ENCODE measurements at places on chromosomes 16 and 17.

DNA sequence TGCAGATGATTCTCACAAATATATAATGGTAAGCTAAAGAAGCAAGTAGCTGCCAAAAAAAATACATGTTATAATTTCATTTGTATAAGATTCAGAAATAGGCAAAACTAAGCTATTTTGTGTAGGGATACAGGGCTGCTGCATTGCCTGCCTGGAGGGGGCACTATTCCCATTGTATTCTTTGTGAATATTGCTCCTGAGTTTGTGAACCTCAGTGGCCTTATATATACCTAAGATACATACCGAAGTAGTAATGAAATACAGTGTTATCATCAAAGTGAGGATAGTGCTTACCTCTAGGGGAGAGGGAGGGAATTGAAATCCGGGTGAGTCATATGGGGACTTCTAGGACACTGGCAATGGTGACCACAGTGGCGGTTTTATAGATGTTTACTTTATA, 53.5 kb downstream of the C17orf58 start:
- no peak for DNase-seq

- no peak for DNase-seq
These were observed 498 bp upstream of the PLEKHG4 start for GRCh38 chr16:67278773-67279295.

DNA sequence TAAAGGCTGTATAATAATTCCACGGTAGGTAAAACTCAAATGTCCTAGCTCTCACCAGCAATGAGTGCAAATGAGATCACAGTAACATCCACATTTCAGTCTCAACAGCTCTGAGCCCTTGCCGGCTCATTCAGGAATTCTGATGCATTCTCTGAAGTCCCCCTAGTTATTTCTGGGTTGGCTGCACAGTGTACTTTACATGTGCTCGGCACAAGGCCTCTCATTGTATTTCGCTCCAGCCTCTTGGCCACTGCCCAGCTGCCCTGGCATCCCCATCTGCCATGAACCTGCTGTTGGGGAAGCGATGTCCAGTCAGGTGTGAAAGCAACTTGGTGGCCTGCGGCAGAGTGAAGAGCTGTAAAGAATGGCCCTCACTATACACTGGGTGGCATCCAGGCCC, 14.3 kb downstream of the PRCD start:
- no peak for DNase-seq

DNA sequence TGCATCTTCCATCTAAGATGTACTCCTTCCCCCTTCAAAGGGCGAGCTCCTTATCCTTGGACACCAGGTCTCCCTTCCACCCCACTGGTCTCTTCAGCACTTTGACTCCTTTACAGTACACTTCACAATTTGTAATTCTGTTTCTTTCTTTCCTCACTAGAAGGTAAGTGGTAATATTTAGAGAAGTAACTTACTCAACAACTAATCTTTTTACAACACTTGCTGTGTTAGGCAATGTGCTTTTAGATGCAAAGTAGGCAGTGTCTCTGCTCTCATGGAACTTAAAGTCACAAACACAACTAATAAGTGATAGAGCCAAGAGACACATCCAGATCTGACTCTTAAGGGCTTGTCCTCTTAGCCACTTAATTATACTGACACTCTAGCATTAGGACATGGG, 6.4 kb downstream of the SIAH1 start:
- DNase-seq = no peak

- DNase-seq = no peak
These were observed 166.7 kb downstream of the CPPED1 start for GRCh38 chr16:12637002-12637401.

DNA sequence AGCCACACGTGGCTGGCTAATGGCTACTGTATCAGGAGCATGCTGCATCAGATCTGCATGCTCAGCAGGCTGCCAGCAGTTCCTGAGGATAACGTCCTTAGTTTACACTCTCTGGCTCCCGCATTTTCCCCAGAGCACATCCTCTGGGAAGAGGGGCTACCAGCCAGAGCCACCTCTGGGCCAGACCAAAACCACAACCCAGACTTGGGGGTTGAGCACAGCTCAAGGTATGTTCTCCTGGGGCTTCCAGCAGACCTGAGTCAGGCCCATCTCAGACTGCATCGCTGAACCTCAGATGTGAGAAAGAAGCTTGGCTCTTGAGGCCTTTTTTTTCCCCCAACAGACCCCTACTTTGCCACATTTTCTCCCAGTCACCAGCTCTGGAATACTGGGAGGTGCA, 23.7 kb upstream of the WSCD1 start:
- DNase-seq = no peak

DNA sequence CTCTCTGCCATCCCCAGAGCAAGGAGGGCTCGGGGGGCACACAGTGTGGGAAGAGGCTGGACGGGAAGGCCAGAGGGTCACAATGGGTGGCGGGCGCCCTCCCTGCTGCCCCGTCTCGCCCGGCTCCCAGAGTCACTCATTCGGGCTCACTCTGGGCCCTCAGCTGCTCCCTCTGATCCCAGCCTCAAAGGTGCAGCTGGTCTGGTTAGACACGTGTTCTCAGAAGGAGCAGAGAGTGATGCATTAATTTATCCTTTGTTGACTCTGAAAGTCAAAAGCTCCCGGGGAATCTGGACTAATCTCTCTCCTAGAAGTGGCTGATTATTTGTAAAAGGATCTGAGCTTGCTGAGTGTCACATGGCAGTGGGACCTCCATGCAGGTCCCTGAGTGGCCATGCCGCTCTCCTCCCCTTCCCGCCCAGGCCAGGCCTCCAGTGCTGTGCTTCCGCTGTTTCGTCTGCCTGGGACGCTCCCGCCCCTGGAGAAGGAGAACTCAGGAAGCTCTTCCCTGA, 87.5 kb downstream of the SEC14L1 start:
- DNase-seq = no peak

DNA sequence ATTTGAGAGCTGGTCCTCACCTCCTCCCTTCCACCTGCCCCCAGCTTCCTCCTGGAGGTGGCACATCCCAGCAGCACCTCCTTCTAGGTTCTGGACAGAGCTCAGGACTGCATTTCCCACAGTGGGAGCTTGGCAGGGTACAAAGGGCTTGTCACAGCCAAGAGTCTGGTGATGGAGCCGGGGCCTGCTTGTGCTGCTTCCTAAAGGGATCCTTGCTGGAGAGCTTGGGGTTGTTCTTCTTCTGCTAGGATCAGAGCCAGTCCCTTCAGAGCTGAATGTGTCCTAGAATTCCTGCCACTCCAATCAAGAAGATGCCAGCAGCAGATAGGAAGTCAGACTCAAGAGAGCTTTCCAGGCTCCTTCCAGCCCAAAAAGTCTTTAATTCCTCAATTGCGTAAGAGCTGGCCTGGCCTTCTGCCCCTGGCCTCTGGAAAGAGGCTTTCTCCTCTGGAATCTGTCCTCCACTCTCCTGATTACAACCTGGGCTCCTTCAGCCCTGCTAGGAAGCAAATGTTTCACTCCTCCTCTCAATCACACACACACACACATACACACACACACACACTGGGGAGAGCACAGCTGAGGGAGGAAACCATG, 4.4 kb downstream of the CD300E start:
- no peak for DNase-seq

GRCh38 chr17:43900183-43900857, 7.0 kb downstream of the MPP2 start:
- DNase-seq = peak; percentile 70

- DNase-seq = no peak
These were observed 6.8 kb downstream of the GAN start for GRCh38 chr16:81321536-81321935.

DNA sequence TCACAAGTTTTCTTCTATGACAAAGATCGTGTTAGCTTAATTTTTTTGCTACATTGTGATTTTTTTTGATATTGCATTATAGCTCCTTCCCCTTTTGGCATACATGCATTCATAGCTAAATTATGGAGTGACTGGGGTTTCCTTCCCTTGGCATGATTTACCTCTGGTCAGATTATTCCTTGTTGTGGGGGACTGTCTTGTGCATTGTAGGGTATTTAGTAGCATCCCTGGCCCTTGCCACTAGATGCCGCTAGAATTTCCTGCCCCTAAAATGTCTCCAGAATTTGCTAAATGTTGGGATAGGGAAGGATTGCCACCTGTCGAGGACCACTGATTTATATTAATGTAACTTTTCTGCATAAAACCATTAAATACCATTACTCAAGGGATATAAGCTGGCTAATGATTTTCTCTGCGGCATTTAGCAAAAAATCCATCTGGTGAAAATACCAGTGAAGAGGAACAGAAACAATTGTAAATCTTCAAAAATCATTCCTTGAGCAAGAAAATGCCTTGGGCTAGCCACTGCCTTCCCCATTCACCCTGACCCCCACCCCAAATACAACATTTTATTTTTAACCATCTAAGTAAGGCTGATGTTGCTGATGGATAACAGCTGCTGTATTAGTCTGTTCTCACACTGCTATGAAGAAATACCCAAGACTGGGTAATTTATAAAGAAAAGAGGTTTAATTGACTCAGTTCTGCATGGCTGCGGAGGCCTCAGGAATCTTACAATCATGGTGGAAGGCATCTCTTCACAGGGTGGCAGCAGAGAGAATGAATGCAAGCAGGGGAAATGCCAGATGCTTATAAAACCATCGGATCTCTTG, 195.2 kb downstream of the MAP2K6 start:
- no peak for DNase-seq

DNA sequence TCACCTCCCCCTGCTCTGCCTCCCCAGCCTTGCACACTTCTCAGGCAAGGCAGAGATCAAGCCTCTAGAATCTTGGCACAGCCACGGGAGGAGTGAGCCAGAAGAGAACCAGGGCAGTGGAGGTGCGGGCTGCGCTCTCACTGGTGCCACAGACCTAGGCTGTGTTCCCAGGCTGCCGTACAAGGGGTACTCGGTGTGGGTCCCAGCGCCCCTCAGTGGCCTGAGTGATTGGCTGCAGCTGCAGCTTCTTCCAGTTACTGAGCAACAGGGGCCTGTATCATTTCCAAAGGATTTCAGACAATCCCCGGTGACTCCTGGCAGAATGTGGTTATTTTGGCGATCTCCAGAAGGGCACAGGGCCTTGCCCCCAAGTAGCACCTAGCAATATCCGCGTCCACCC, 1852.1 kb downstream of the TP53TG3F start:
- DNase-seq = no peak

- no peak for DNase-seq
These were observed 156.9 kb downstream of the LAT start for GRCh38 chr16:29141586-29142324.

GRCh38 chr16:17724242-17724898, 253.6 kb upstream of the XYLT1 start:
- no peak for DNase-seq

- DNase-seq = no peak
These were observed 11.5 kb downstream of the CETP start for GRCh38 chr16:56973294-56973689.

DNA sequence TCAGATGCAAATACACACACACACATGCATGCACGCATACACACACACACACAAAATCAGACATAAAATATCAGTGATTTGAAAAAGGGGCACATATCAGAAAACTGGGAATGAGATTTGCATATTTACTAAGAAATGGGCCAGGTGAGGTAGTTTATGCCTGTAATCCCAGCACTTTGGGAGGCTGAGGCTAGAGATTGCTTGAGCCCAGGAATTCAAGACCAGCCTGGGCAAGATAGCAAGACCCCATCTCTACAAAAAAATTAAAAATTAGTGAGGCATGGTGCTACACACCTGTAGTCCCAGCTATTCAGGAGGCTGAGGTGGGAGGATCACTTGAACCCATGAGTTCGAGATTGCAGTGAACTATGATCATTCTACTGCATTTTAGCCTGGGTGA, 22.4 kb upstream of the PNPO start:
- no peak for DNase-seq

DNA sequence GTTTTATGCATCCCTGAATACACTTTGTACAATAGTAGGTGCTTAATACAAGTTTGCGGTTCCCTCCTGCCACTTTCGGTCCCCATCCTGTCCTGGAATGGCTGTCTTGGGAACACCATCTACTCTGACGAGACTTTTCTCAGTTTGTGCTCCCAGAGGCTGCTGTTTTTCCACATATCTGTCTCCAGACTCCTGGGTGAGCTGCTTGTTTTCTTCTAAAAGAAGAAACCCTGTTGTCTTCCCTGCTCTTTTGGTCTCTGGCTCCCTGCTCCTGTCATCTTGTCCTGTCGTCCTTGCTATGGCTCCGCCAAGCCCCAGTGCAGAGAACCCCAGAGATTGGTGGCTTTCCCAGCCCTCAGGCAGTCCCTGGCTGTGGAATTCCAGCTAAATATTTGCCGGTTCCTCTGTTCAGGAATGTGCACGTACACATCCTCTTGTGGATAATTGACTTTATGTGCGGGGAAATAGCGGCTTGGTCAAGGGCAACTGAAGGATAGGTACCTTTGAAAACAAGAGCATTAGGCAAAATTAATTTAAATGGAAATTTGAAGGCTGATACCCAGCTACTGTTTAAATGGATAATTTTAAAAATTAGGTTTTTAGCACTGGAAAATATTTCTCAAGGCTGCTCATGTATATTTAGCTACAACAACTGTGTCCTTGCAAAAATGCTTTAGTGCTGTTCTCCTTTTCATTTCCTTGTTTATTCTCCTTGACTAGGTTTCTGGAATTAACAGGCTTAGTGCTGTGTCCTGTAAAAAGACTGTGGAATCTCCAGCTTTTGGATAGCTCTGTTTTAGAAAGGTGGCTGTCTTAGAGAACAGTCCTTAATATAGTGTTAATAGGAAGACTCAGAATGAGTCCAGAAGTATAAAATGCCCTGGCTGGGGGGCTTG, 50.2 kb upstream of the SLC12A3 start:
- no peak for DNase-seq

DNA sequence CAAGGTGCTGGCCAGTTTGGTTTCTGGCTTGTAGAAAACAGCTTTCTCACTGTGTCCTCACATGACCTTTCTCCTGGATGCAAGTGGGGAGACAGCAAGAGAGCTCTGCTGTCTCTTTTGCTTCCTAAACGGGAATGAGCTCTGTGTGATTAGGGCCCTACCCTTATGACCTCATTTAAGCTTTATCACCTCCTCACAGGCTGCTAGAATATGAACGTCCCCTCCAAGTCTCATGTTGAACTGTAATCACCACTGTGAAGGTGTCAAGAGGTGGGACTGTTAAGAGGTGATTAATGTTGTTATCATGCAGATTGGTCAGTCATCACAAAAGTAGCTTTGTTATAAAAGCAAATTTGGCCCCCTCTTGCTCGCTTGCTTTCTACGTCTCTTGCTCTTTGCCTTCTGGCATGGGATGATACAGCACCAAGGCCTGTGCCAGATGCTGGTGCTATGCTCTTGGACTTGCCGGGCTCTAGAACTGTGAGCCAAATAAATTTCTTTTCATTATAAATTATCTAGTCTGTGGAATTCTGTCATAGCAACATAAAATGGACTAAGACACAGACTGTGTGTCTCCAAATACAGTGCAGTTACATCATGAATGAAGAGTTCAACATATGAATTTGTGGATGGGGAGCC, 14.8 kb upstream of the POLR3E start:
- no peak for DNase-seq

GRCh38 chr17:54111576-54111975, 288.8 kb downstream of the KIF2B start:
- no peak for DNase-seq

- no peak for DNase-seq
These were observed 6.0 kb upstream of the RNF135 start for GRCh38 chr17:30964876-30965275.

DNA sequence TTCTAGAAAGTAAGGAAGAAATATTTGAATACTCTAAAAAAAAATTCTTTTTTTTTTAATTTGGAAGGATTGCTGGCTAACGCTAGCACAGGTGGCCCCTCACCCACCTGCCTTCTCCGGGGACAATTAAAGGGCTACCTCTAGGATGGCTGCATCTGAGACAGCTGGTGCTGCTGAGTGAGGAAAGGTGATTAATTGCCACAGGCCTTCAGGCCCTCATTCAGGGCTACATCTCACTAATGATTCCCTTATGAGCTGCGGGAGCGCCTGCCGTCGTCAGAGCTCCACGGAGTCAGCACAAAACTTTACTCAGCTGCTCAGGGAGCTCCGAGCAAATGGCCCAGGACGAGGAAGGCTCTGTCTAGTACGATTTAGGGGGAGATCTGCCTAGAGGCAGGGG, 27.0 kb upstream of the AKTIP start:
- no peak for DNase-seq

Measured in stimulated activated CD8-positive, alpha-beta memory T cell treated with anti-CD3 and anti-CD28 coated beads, Interleukin-15, amount 100 ng/mL, for 48 hours (primary cell).